ENCODE measurements at places on chromosomes 2 and 18.

GRCh38 chr18:3186678-3187658 lies 32.8 kb downstream of the MYOM1 start:
- DNase-seq: no peak

- DNase-seq: no peak
These were observed 3.7 kb downstream of the INHA start for GRCh38 chr2:219575566-219576504.

- DNase-seq: no peak
These were observed 61.2 kb upstream of the CABLES1 start for GRCh38 chr18:23073996-23074606.

DNA sequence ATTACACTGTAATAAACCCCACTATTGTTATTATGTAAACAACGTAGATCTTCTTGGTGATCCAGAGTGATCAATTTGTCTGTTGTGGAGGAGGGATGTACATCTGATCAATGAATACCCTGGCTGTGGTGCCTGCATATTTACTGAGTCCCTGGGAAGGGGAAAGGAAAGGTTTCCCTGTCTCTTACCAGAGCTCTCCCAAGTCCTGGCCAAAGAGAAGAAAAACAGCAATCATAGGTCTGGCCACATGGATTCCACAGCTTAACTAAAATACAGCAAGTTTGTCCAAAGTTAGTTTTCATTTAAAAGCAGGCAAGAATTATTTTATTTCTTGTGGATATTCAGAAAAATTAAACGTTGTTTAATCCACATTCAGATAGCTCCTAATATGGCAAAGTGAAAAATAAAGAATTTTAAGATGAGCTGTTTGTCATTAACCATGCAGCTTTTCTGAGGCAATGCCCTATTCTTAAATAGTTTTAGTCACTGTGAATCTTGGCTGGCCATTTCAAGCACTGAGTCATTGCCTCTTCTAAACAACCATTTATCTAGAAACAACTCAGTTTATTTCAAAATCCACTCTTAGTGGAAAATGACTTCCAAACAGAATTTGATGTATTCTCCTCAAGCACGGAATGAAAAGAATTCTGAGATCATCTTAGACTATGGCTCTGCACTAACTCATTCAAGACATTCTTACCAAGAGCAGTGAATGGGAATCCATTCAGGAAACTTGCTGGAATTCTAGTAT lies 1004.4 kb upstream of the CDH2 start:
- no peak for DNase-seq

DNA sequence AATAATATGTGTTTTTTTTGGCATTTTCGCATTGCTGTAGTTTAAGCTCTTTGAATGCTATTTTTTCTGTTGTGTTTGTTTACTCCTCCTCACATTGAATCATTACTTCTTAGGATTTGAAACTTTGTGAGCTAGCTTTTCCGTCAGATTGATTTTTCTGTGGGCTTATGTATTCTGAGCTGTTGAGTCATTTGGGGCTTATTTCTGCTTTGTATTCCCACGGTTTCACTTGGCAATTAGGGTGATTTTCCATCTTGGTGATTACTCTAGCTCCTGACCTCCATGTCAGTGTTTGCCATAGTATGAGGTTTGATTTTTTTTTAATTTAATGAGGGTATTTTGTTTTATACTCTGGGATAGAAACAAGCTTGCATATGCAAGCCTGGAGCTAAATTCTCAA lies 200.0 kb downstream of the CCDC102B start:
- DNase-seq: no peak

DNA sequence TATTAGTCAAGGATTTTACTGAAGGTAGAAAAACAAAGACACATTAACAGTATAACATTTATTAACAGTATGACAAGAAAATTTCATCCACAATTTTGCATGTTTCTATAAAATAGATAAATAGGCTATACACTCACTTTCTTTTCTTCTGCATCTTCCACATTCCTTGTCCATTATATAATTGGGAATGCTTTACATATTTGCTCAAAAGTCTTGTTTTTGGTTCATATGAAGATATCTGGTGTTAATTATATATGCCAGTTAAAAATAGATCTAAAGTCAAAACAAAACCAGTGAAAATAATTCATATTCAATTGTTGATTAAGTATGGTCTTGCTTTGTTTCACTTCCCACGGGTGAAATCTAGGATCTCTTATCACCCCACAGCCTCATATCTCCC lies 53.4 kb downstream of the SERPINB7 start:
- DNase-seq: no peak

- DNase-seq: no peak
These were observed 446.1 kb downstream of the ARHGAP15 start for GRCh38 chr2:143575340-143575739.

DNA sequence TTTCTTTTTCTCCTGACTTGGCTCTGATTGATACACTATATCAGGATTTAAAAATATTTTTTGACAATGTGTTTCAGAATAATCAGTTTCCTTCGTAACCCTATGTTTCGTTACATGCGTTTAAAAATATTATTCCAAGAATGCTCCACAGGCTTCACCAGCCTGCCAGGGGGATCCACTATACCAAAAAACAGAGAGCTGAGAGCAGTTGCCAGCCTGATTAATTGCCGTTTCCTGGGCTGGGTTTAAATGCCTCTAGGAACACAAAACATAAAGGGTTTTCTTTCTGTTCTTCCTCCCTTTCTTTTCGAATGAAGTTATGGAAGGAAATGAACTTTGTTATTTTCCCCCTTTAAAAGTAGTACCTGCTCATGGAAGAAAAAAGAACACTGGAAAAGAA lies 47.9 kb downstream of the LRRFIP1 start:
- DNase-seq: no peak

- DNase-seq: no peak
These were observed 1.6 kb upstream of the LRRFIP1 start for GRCh38 chr2:237625777-237626176.

DNA sequence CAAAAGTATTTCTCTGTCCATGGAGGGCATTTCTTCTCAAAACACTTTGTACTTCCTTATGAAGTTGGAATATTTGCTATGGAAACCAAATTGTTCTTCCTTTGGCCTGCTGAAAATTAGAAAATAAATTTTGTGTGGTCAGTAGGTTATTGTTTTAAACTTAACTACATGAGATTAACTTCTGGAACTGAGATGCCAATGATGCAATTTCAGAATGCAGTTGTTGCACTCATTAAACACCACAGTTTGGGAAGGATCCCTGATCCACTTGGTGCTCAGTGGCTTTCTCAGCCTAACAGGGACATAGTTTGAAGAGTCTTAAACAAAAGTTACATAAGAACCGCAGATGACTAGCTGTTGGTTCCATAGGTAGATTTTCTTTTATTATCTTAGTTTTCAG lies 23.3 kb upstream of the IL1R1 start:
- no peak for DNase-seq

DNA sequence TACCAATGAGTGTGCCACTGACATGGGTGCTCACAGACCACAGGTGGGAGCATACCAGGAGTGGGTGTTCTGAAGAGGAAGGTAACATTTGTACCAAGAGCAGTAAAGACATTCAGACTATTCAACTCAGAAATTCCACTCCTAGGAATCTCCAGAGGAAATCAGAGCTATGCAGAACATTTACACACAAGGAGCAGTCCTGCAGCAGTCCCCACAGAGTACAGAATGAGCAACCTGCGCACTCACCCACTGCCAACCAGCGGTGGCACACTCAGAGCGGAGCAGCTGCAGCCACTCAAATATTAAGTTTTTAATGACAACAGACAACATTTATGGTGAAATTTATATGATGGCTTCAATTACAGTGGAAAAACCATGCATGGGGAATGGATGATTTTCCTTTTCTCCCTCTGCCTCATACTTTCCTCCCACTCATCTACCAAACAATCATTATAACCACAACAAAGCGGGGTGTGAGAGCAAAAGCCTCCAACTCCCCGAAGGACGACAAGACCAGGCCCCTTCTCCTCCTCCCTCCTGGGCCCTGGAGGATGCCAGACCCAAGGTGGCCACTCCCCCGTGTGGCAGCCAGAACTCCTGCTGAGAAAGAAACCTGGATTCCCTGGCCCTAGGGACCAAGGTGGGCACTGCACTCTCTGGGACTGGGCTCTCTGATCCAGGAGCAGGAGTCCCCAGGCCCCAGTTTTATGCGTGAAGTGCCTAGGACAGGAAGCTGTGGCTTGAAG lies 5.4 kb downstream of the HS6ST1 start:
- DNase-seq: no peak

- DNase-seq: no peak
These were observed 46.0 kb downstream of the GAREM1 start for GRCh38 chr18:32424696-32425095.

GRCh38 chr2:28408764-28409599 lies 16.3 kb downstream of the FOSL2 start:
- DNase-seq: no peak

GRCh38 chr2:227890495-227891079 lies 19.2 kb downstream of the DAW1 start:
- DNase-seq: no peak

- DNase-seq: no peak
These were observed 938.3 kb upstream of the CRIM1 start for GRCh38 chr2:35417293-35417692.

- no peak for DNase-seq
These were observed 47.8 kb downstream of the TFPI start for GRCh38 chr2:187506416-187506815.

DNA sequence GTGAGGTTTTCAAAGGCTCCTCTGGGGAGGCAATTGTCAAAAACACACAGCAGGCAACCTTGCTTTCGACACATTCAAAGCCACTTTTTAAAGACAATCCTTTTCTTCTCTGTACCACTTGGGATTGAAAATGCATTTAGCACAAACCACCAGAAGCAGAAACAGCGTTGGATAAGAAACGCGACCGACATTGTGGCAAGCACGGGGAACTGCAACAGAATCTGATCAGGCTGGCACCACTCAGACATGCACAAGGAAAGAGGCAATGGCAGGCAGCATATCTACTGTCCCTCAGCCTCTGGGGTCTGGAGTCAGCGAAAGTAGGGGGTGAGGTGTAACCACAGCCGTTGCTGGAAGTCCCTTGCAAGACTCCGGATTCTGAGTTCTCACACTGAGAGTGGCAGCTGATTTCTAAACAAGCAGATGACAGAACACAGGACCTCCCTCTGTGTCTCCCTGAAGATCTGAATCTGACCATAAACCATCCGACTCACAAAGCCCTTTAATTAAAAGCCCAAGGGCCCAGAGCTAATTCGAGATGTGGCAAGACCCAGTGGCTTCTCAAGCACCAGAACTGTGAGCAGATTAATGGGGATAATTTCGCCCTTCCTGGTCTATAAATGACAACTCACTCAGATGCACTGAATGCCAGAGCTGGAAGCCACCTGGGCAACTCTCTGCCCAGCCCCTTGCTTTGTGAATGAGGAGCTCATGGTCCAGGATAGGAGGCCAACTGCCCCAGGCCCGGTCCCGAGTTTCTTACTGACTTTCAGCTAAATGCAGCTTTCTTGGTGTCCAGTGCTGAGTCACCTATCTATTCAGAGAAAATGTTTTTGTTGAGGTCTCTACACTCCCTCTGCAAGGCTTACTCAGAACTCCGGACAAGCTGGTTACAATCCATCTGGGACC lies 29.6 kb downstream of the CYRIA start:
- DNase-seq: no peak

GRCh38 chr2:65350651-65351056 lies 81.7 kb downstream of the SPRED2 start:
- no peak for DNase-seq

- no peak for DNase-seq
These were observed 28.2 kb downstream of the UBE2F start for GRCh38 chr2:237995036-237995435.

GRCh38 chr2:6459138-6459537 lies 406.6 kb downstream of the CMPK2 start:
- no peak for DNase-seq

DNA sequence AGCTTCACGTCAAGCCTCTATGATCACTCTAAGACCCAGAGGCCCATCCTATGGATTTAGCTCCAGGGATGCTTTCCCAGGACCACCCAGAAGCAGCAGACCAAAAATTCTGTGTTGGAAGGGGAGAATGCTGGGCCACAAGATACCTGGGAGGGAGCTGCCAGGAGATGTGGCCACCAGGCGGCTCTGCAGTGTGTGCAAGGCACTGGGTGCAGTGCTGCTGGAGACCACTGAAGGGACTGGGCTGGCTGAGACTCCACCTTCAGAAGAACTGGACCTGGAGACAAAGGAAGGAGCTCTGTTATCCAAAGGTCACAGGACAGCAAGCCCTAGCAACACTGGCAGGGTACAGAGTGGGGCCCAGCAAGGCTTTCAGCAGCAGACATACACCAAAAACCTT lies 34.0 kb downstream of the KANSL3 start:
- no peak for DNase-seq

DNA sequence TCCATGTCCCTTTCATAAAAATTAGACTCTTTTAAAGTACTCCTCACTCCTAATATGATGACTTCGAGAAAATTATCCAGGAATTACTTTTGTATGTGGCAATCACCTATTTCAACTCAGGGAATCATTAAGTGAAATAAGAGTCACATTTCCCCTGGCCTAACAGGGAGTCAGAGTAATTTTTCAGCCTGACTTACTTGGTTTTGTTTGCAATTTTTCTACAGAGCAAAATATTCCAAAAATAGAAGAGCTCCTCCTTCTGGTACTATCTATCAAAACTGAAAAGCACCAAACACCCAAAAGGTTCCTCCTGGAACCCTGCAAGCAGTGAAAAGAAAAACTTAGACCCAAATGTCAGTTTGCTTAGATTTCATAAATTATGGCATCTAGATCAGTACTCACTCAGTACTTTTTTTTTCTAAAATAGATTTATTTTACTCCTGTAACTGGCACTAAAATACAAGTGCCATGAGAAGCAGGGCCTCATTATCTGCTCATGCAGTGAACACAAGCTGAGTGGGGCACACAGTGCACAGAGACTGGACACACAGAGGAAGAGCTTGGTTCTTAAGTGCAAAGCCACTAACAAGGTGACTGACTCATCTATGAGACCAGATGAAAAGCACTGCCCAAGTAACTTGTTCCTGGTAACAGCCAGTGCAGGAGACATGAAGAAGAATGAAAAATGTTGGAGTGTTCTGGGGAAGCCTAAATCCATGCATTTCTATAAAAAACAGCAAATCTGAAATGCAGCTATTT lies 28.7 kb downstream of the ACAA2 start:
- no peak for DNase-seq

DNA sequence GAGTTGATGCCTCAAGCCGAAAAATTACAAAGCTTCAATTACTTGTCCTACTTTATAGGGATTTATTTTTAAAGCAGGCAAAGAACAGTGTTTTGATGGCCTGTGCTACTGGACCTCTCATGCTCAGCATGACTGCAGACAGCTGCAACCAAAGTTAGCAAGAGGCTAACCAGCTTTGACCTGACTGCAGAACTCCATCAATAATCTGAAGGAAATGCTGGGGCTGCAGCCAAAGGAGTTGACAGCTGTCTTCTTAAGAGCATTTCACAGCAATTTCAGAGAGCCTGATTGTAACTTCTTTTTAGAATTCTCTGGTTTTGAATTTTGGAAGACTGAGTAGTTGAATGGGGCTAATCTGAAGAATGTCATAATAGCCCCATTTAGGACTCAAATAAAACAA lies 46.5 kb upstream of the SESTD1 start:
- no peak for DNase-seq

DNA sequence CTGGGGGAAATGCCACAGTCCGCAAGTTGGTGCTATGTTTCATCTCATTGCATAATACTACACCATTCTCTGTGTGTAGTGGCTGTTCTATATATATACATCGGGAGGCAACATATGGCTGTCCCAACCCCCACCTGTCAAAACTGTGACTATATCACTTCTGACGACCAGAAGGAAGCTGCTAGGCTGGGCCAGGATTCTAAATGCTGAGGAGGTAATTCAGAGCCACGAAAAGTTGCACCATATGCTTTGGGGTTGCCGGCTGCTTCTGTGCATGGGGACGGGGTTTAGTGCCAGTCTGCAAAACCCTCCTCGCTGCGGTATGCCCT lies 117.3 kb downstream of the MSH2 start:
- no peak for DNase-seq

- DNase-seq: no peak
These were observed 40.3 kb downstream of the LHCGR start for GRCh38 chr2:48715042-48715899.
